Stimulated activated naive B cell treated with anti-CD40 and anti-IgM and Interleukin-4, amounts not matched to agents 10 μg/mL and 1 μg/mL and 100 μg/mL, for 72 hours (primary cell): ENCODE measurements at places on chromosomes 1 and 21.

- DNase-seq: no peak
Observed at GRCh38 chr1:66981679-66982078, 56.9 kb downstream of the MIER1 start.

DNA sequence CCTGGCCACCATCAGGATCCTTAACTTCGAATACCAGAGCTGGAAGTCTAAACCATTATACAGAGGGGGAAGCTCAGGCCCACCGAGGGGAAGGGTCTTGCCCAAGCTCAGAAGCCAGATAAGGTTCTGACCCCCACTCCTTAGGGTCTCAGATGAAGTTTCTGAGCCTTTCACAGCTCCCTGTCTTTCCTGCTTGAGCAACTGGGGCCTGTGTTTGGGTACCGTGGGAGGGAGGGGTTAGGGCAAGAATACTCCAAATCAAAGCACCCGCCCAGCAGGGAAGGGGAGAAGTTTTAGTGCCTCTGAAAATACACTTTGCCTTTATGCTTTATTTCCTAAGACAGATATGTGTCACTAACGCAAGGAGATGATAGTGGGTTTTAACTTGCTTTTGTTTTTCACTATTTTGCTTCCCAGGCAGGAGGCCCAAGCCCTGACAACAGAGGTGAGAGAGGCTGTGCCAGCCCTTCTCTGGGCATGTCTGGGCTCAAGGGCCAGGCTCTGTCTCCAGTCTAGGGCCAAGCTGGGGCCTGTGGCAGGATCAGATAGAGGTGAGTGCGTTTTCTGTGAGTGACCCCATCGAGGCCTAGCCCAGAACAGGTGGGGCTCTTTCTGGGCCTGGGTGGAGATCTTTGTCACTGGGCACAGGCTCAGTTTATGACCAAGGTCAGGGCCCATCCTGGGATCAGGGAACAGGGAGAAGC lies 20.5 kb upstream of the TENT5B start:
- DNase-seq: no peak

GRCh38 chr1:60911966-60912697 lies 170.2 kb upstream of the NFIA start:
- no peak for DNase-seq

DNA sequence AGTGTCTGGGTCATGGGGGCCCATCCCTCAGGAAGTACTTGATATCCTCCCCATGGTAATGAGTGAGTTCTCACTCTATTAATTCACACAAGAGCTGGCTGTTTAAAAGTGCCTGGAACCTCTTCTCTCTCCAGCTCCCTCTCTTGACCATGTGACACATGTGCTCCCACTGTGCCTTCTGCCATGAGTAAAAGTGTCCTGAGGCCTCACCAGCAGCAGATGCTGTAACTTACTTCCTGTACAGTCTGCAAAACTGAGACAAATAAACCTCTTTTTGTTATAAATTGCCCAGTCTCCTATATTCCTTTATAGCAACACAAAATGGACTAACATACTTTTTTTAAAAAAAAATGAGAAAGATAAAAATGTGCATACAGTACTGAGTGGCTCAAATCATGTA lies 24.0 kb downstream of the PUM1 start:
- no peak for DNase-seq

GRCh38 chr1:156705321-156705917 lies at the start of gene CRABP2:
CRABP2 (minus strand) TSS chr1:156705583; CDS start chr1:156705446, 137 bp downstream.
- DNase-seq: no peak

GRCh38 chr1:899636-900317 lies 23.9 kb upstream of the SAMD11 start:
- DNase-seq: no peak

- DNase-seq: no peak
Observed at GRCh38 chr21:38134084-38134873, 122.5 kb upstream of the KCNJ15 start.

DNA sequence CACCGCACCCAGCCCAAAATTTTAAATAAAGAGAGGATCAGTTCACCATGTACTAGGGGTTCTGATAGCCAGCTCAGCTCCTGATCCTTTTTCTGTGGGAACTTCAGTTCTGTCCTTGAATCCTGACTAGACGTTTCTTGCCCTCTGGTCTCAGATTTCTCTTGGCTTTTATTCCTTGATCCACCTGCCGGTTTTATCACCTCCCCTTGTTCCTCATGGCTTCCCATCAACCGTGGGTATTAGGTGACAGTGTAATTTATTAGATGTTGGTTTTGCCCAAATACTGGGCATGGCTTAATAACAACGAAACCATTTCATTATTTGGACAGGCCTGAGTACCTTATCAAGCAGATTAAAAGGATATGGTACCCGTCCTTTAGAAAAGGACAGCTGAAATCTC lies 22.5 kb downstream of the SLC45A1 start:
- no peak for DNase-seq

DNA sequence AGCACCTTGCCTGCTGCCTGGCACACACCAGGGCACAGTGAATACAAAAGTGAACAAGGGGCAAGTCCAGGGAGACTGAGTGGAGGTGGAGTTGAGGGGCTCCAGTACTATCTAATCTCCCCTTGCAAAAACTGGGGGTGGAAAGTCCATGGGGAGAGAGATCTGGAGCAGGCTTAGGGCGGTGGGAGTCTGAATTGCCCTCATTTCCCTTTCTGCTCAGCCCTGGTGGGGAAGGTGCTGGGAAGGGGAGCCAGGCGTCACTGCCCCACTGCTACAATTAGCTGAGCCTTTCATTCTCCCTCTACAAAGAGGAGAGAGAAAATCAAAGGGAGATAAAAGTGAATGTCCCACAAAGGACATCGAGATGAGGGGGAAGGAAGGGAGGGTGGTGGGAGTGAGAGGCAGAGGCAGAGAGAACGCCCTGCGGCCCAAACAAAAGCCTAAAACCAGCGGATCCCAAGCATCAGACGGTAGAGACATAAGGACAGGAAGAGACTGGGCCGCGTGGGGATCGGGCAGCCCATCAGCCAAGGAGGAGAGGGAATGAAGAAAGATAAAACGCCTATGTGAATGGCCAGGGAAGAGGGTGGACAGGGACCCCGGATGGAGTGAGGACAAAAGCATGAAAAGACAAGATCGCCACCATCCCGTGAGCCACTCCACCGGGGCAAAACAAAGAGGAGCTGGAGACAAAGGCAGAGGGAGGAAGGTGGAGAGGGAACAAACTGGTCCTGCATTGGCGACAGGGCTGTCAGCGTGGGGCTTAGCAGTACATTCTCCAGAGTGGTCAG lies 46.8 kb upstream of the SOX13 start:
- no peak for DNase-seq

- DNase-seq: no peak
Observed at GRCh38 chr1:24151175-24151533, 8.2 kb upstream of the IL22RA1 start.

DNA sequence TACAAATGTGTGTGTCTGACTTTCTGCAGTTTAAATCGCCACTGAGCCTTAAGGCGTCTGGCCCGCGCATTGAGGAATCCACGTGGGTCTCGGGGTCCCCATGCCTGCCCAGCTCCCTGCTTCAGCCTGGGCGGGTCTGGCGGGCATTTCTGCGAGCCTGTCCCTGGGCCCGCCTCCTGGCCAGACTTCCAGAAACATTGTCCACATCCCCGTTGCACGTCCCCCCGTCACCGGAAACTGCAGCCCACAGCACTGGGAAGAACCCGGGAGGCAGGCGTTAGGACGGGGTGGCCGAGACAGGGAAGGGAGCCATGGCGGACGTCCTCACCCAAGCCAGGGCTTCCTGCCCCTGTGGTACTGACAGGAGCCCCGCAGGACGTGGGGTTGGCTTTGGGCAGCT lies 113.1 kb upstream of the COL6A1 start:
- no peak for DNase-seq

DNA sequence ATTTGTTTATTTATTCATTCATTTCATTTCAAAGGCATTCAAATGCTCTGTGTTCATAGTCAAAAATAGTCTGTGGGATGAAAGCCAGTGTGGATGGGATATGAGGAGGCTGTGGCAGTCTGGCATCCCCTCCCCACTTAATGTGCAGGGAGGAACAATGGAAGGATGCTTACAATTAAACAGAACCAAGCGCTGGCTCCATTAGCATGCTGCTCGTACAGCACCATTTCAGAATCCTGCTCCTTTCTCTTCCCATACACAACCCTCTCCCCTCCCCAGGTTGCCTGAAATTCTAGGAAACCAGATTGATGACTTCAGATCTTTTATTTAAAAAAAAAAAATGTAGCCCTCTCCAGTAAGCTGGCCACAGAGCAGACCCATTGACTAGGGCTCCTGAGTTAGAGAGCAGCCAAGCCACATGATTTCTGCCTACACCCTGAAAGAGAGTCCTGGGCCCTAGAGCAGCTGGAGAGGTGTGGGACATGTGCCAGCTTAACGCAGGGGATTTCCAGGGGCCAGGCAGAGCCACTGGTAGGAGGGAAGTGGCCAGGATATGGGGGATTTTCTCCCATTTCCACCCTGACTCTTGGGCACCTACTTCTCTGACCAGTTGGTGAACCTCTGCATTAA lies 205.2 kb downstream of the ASTN1 start:
- no peak for DNase-seq

- no peak for DNase-seq
Observed at GRCh38 chr1:180927841-180928240, 15.1 kb downstream of the KIAA1614 start.

DNA sequence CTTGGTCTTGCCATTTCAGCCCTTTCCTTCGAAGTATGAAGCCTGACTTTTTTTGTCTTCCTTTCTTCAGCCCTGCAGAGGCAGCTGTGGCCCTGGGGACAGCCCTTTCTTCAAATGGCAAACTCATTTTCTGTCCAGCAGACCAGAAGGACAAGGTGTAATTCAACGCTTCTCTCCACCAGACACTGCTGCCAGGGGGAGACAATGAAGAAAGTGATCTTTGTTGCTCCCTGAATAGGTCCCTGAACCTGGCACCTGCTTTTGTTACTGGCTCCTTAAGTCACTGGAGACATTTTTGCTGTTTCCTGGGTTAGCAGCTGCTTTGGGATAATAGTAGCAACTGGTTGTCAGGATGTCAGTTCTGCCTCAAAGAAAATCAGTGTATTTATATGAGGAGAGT lies 50.8 kb upstream of the MACF1 start:
- no peak for DNase-seq

- no peak for DNase-seq
Observed at GRCh38 chr1:21278860-21279845, 11.1 kb downstream of the ECE1 start.

DNA sequence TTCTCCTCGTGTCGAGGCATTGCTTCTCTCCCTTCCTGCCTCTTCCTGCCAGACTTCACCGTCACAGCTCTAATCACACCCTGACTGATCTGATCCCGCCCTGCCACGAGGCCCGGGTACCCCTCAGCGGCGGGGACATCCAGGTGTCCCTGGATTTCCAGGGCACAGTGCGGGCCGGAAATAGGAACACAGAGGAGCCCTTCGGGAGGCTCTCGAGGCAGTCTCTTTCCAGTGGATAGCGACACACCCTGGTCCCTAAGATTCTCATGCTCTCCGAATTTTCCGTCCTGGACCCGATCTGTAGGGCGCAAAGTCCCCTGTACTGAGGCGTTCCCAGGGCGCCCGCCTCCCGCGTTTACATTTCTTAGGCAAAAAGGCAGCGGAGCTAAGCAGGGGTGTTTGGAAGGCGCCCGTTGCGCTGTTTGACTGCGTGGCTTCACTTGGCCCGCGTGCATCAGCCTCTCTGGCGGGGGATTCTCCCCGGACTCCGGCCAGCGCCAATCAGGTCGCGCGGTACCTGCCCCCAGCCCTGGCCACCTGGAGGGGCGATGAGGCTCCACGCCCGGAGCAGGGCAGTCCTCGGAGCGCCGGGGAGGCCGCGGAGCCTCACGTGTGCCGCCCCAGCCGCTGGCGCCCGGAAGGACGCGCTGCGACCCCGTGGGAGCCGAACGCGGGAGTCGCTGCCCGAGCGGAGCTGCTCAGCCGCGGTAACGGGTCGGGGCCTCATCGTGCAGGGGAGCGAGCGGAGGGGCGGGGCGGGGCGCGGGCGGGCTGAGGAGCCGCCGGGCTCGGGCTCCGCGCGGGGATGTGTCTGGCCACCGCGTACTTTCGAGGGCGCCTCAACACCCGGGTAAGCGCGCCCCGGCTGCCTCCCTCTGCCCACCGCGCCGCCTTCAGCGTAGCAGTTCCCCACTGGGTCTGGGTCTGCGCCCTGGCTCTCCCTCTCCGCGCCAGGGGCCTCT lies at the start of gene FAM163A:
Gene FAM163A (plus strand): TSS at position 575 of the 962 bp plus-strand sequence. CDS start 69,807 bp downstream, outside the sequence.
- no peak for DNase-seq

- no peak for DNase-seq
Observed at GRCh38 chr1:99600782-99601181, 45.1 kb upstream of the PALMD start.

- no peak for DNase-seq
Observed at GRCh38 chr1:153543736-153544135, 1.9 kb downstream of the S100A4 start.

DNA sequence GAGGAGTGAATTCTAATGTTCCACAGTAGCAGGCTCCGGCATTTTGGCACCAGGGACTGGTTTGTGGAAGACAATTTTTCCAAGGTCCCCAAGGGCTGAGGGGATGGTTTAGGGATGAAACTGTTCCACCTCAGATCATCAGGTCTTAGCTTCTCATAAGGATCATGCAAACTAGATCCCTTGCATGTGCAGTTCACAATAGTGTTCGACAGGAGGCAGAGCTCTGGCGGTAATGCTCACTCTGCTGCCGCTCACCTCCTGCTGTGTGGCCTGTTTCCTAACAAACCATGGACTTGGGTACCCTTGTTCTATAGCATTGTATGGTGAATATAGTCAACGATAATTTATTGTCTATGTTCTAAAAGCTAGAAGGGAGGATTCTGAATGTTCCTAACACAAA lies 16.6 kb downstream of the CRNN start:
- DNase-seq: no peak

- DNase-seq: peak; percentile 35
Observed at GRCh38 chr1:153355445-153356071, 2.1 kb upstream of the S100A9 start.

DNA sequence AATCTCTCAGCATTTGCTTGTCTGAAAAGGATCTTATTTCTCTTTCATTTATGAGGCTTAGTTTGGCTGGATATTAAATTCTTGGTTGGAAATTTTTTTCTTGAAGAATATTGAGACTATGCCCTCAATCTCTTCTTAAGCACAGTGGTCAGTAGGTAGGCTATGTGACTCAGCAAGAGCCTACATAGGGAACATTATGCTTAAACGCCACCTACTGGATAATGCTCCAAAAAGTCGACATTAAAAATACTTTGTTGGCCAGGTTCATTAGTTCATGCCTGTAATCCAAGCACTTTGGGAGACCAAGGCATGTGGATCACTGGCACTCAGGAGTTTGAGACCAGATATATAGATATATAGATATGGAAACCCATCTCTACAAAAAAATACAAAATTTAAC lies 678.0 kb upstream of the USP24 start:
- DNase-seq: no peak
